A172 (cell line): ENCODE measurements at places on chromosomes 4 and X. TPM values are rescaled to one million over a fixed set of nuclear protein-coding genes. Genes with fewer than 3 reads are reported as not detected.
A peak's percentile ranks its signal among the peaks of the same experiment; 100 is the strongest.

- no peak for DNase-seq
Measured at GRCh38 chrX:17628976-17629375, 108.3 kb upstream of the SCML1 start.

DNA sequence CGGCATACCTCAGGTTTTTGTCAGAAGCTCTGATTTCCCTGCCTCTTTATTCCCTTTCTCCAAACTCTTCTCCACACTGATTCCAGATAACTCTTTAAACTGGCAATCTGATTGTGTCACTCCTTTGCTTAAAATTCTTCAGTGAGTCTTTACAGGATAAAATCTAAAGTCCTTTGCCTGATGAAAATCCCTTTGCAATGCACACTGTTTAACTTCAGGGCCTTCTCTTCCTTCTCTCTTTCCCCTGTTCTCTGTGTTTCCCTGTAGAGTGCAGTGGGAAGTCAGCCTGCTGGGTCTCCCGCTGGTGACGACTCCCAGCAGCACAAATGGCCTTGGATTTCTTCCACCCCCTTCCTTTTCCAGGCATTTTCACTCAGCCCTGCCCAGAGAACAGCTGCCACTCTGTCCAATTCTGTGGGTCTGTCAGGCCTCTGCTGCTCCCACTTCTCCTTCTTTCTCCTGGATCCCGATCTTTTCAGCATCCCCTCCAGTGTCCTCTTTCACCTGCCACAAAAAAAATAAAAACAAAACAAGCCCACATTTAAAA is 189.9 kb upstream of the NWD2 start:
- DNase-seq = no peak

DNA sequence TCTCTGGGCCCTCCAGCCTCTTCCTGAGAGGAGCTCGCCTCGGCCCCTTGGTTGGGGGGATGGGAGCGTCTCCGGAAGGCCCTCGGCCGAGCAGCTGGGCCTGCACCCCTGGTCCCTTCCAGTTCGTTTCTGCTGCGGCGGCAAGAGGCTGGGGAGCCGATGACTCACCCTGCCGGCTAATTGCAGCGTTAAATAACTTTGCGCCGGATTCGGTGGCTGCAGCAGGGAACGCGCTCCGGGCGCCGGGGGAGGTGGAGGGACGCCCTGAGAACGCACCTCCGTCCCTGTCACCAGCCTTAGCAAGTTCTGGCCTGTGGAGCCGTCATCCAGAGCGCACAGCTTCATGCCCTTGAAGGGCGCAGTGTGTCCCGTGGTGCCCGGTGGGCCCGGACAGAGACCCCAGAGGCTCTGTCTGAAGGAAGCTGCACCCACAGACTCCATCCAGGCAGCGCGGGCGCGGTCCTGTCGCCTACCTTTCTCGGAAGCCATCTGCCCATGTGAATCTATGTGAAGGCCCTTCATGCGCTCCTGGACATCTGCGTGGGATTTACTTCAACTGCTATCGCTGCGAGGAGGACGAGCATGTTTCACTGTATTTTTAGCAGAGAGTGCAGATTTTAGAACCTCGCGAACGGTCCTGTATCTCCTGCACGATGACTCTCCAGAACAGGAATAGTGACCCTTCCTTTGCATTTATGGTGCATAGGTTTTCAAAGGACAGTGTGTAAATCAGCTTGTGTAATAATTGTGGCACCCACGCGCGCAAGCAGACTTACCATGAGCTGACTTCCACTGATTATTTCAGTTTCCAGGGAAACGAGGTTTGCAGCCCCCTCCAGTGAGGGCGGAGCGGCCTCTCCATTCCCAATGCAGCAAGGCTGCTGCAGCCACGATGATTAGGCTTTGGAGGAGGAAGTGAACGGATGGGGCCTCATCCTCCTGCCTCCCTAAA is 1.7 kb upstream of the TMEM271 start:
- no peak for DNase-seq

DNA sequence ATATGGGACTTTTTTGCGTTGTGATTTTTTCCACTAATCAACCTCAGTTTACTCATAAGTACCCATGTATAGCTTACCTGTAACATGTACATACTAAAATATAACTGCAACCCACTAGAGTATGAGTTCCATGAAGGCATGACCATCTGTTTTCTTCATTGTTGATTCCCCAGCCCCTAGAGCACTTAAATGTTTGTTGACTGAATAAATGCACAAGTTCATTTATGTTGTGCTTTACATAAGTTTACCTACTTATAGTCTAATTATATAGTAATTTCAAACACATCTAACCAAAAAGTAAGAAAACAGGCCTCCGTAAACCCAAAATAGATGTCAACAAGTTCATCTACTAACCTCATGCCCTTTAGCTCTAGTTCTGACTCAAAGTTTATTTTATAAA is 34.7 kb downstream of the DCHS2 start:
- DNase-seq = no peak

- no peak for DNase-seq
Measured at GRCh38 chrX:71450433-71451106, 82.3 kb upstream of the OGT start.

- DNase-seq = no peak
Measured at GRCh38 chr4:68599150-68599549, 23.0 kb upstream of the UGT2B17 start.

DNA sequence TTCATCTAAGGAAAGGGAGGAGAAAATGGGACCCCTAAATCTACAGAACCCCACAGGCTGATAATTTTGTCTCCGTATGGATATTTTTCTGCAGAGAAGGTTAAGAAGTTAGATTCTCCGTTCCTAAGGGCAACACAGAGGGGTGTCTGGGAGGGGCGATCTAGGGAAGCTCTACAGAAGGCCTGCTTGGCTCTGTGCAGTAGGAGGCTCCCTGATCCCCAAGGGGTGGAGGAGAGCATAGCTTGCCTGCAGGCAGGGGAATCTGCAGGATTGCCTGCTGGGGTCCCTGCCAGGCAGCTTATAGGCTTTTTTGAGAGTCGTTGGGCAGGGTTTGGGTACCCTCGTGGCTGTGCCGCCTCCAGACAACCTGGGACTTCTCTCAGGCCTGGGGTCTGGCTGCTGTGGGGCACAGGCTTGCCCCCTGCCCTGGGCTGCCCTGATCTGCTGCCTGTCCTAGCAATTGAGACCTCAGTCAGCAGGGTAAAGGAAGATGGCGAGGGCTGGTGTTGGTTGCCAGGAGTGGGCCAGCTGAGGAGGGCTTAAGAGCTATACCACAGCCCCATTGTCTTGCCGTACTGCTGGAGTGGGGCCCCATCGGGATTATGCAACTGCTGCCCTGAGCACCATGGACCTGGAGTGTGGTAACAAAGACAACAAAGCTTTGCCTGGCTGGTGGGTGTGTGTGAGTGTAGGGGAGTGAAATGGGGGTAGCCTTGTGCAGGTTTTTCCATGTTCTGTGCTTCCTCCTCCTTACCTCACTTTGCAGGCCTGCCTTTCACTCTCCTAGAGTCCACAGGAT is 74.1 kb downstream of the EFNB1 start:
- no peak for DNase-seq

DNA sequence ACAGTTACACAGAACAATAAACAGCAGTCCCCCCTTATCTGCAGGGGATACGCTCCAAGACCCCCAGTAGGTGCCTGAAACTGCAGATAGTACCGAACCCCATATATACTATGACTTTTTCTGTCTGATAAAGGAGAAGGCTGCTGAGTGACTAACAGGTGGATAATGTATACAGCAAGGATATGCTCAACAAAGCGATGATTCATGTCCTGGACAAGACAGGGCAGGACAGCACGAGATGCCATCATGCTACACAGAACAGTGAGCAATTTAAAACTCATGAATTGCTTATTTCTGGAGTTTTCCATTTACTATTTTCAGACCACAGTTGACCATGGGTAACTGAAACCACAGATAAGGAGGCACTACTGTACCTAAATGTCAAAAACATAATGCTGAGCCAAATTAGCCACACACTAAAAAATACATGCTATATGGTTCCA is 76.1 kb downstream of the MANBA start:
- DNase-seq = peak; percentile 42

- no peak for DNase-seq
Measured at GRCh38 chr4:42653626-42654560, 3.0 kb downstream of the ATP8A1 start.

DNA sequence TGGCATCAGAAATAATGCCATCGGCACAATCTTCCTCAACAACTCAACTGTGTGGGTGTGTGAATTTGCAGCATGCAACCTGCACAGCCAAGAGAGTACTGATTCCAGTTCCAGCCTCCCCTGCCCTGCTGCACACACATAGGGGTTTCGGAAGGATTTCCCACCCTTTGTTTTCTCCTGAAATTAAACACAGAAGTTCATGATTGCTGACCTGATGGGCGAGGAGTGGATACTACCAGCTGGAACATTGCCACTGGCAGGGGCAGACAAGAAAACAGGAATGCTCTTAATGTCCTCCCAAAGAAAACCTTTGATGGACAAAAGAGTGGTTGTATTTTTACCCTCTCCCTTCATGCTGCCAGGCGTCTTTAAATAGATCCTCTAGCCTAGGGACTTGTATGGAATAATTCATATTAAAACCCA is 4.8 kb downstream of the NDP start:
- DNase-seq = no peak

DNA sequence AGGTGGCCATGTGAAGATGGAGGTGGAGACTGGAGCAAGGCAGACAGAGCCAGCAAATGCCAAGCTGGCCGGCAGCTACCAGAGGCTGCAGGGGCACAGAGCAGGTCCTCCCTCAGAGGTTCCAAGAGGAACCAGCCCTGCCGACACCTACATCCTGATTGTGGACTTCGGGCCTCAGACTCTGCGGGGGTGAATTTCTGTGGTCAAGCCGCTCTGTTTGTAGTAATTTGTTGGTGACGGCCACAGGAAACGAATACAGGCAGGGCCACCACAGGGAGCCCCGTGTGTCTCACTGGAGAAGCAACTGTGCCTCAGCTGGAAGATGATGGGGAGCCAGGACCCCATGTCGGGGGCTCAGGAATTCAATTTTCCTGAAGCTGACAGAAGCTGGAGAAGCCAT is 28.3 kb downstream of the ZFYVE28 start:
- peak; percentile 65 for DNase-seq

- DNase-seq = no peak
Measured at GRCh38 chr4:148258535-148258934, 183.7 kb downstream of the NR3C2 start.

GRCh38 chr4:188308142-188308541 is 168.9 kb downstream of the TRIML1 start:
- DNase-seq = no peak

GRCh38 chr4:3874028-3874415 is 107.8 kb downstream of the ADRA2C start:
- no peak for DNase-seq

- no peak for DNase-seq
Measured at GRCh38 chr4:108902769-108903168, 139.9 kb upstream of the ETNPPL start.

The PPP4R3C gene
- not detected in 2 replicates for total RNA-seq

The RIPPLY1 gene
- 0.10 TPM in 1 of 2 replicates, not detected in the other for total RNA-seq

The GPR173 gene
- 0.47 and 0.72 TPM in 2 replicates for total RNA-seq

The C4orf17 gene
- total RNA-seq = not detected in 2 replicates

The JADE1 gene
- total RNA-seq = 16.3 and 17.7 TPM in 2 replicates

The PRRG3 gene
- not detected in 2 replicates for total RNA-seq

The GJB1 gene
- not detected in 2 replicates for total RNA-seq

The SLC9B1 gene
- total RNA-seq = 0.10 and 0.43 TPM in 2 replicates

The HMGB3 gene
- total RNA-seq = 169 and 198 TPM in 2 replicates

The TKTL2 gene
- total RNA-seq = 0.21 TPM in 1 of 2 replicates, not detected in the other
